ENCODE measurements at places on chromosomes 12 and 14.

GRCh38 chr14:64681796-64682710, 22.2 kb upstream of the PLEKHG3 start:
- no peak for DNase-seq

DNA sequence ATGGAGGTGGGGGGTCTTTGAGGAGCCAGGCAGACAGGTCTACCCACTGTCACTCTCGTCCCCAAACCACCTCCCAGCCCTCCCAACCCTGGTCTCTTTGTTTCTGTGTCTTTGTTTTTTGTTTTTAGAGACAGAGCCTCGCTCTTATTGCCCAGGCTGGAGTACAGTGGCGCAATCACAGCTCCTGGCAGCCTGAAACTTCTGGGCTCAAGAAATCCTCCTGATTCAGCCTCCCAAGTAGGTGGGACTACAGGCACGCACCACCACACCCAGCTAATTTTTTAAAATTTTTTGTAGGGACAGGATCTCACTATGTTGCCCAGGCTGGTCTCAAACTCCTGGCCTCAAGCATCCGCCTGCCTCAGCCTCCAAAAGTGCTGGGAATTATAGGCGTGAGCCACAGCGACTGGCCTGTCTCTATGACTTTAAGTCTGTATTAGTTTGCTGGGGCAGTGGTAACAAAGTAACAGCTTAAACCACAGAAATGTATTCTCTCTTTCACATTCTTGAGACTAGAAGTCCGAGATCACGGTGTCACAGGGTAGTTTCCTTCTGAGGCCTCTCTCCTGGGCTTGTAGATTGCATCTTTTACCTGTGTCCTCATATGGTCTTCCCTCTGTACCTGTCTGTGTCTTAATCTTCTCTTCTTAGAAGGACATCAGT, 26.1 kb downstream of the DTX1 start:
- no peak for DNase-seq

DNA sequence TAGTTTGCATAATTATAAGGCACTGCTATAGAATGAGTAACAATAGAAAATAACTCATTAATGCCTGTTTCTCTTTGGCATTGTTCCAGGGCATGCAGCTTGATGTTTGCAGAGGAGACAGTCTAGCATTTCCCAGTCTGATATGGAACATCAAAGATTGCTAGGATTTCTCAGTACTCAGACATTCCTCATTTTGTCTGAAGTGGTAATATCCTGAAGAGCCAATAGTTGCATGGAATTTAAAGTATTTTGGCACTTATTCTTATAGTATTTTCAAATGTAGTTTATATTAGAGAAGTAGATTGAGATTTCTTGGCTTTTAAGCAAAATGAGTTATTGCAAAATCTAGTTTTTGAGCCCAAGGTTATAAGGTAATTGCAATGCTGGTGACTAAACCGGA, 337.3 kb upstream of the E2F7 start:
- no peak for DNase-seq

- DNase-seq = no peak
Observed at GRCh38 chr14:64673316-64673715, 30.9 kb upstream of the PLEKHG3 start.

DNA sequence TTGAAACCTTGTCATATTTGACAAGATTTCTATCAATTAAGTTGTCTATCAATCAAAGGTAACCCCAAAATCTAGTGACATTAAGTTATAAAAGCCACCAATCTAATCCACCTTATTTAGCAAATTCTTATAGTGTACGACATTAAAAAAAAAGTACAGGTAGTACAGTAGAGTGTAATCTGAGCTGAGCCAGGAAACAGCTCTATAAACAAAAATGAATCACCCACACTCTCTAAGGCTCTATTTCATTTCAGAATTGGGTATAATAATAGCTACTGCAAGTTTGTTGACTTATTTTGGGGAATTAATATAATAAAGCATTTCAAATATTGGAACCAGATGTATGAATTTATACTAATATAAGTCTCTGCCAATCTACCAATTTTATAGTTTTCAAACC, 342.4 kb upstream of the FLRT2 start:
- no peak for DNase-seq

DNA sequence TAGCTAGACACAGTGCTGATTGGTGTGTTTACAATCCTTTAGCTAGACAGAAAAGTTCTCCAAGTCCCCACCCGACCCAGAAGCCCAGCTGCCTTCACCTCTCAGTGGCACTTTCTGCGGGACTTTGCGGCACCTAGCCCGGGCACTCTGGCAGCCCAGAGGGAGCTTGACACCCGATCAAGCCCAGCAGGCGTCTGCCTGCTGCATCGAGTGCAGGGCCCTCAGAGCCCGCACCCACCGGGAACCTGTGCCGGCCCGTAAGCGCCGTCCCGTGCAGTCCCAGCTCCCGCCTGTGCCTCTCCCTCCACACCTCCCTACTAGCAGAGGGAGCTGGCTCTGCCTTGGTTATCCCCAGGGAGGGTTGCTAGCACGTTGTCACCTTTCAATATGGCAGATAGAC, 631.0 kb upstream of the STXBP6 start:
- no peak for DNase-seq

DNA sequence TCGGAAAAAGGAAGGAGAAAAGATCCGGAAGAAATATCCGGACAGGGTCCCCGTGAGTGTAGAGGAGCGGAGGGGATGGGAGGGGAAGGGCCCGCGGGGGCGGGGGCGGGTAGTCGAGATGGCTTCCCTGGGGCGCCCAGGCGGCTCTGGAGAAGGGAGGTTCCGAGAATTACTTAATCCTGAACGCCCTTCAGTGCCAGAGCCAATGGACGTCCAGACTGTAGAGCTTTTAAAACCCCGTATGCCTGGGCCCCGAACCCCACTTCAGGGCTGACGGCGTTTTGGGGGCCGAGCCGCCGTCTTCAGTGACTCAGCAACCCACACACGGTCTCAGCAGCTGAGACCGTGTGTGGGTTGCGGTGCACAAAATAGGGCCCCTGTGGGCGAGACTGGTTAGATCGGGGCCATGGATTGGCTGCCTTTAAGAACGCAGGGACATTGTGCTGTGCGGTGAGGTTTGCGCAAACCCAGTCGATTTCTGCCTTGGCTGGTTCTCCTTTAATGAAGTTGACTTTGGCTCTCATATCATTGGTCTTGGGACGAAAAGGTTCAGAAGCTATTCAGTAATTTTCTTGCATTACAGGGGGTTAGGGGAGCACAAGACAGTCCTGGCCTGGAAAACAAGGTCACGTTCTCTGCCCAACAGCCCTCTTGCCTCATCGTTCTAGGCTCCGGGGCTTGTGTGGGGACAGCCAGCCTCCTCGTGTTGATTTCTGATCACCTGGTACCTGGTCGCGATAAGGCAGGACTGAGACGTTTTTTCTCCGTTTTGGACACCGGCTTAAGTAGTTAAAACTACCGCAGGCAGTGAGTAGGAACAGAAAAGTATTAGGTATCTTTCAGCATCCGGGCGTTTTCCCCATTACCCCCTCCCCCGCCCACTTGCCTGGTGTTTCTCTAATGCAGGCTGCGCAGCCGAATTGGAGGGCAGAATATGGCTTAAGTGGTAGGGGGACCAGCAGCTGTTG, 775 bp downstream of the GABARAPL1 start:
- DNase-seq = peak; percentile 83

DNA sequence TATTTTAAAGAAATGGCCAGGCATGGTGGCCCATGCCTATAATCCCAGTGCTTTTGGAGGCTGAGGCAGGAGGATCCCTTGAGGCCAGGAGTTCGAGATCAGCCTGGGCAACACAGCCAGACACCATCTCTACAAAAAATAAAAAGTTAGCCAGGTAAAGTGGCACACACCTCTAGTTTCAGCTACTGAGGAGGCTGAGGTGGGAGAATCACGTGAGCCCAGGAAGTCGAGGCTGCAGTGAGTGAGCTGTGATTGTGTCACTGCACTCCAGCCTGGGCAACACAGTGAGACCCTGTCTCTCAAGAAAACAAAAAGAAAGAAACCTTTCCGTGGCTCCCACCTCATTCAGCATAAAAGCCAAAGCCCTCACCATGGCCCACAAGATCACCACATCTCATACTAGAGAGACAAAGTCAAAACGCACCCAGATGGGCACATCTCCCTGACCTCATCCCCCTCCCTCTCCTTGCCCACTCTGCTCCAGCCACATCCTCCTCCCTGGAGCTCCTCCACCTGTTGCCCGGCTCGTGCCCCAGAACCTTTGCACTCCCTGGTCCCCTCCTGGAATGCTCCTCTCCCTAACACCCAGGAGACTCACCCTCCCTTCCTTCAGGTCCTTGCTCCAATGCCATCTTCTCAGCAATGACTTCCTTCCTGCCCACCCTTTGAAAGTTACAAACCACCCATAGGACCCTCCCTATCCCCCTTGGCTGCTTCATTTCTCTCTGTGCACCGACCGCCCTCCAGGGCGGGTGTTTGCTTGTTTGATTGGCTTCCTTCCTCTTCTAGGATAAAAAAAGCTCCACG, 4.8 kb upstream of the SCARB1 start:
- no peak for DNase-seq

DNA sequence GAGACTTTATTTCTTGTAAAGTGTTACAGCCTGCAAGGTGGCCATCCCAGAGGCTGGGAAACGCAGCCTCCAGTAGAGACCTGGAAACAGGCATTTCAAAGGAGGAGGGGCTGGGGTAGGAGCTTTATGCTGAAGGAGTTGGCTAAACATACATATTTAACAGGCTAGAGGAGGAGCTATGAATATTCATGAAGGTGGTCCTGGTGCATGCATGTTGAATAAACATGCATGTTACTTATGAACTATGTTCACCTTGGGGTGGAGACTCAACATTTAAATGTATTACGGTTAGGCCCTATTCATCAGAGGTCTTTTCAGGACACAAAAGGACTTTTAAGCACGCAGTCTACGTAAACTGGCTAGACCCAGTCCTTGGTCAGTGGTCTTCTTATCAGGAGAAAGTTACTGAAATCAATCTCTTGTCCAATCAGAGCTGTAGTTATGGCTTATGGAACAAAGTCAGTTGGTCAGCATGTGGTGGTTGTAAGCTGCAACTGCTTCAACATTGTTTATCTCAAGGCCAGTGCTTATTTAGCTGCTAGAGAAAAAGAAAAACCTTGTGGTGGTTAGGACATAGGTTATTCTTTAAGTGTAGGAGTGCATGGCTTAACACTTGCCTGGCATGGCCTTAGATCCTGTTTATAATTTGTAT, 11.4 kb upstream of the ARF6 start:
- no peak for DNase-seq

- DNase-seq = no peak
Observed at GRCh38 chr14:33720284-33720787, 230.5 kb downstream of the EGLN3 start.

- DNase-seq = no peak
Observed at GRCh38 chr12:116607039-116607438, 47.9 kb downstream of the MAP1LC3B2 start.

- no peak for DNase-seq
Observed at GRCh38 chr14:72678356-72678755, 215.5 kb downstream of the DPF3 start.

DNA sequence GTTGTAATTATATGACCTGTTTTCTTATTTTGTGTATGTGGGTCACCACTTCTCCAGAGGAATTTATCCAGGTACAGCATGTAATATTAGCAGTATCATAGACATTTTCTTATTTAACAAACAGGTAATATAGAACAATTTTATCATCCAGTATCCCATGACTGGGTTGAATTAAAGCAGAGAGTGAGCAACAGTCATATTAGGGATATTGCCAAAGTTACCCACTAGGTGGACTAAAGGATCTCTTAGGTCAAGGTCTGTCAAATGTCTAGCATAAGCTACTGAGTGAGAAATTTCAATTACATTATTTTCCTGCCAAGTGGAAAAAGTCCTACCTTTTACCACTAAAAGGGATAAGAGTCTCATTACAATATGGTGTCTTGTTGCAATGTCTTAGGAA, 62.1 kb upstream of the TRIM9 start:
- no peak for DNase-seq

- peak; percentile 20 for DNase-seq
Observed at GRCh38 chr14:102591372-102591943, 991 bp upstream of the RCOR1 start.

- DNase-seq = no peak
Observed at GRCh38 chr12:105214670-105215375, 21.2 kb downstream of the APPL2 start.

- DNase-seq = no peak
Observed at GRCh38 chr12:130719263-130719859, 3.3 kb upstream of the RIMBP2 start.

DNA sequence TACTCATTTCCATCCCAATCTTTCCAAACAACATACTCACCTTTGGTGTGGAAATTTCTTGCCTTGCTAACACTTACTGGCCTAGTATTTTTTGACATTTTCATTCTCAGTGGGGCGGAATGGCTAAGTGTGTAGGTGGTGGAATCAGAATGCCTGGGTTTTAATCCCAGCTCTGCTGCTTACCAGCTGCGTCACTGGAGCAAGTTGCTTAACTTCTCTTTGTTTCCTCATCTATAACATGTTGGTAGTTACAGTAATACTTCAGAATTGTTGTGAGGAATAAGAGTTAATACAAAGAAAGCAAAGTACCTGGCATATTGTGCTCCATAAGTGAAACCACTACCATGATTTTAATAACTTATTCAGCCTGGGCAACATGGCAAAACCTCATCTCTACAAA, 3.0 kb upstream of the FAM177A1 start:
- DNase-seq = no peak

DNA sequence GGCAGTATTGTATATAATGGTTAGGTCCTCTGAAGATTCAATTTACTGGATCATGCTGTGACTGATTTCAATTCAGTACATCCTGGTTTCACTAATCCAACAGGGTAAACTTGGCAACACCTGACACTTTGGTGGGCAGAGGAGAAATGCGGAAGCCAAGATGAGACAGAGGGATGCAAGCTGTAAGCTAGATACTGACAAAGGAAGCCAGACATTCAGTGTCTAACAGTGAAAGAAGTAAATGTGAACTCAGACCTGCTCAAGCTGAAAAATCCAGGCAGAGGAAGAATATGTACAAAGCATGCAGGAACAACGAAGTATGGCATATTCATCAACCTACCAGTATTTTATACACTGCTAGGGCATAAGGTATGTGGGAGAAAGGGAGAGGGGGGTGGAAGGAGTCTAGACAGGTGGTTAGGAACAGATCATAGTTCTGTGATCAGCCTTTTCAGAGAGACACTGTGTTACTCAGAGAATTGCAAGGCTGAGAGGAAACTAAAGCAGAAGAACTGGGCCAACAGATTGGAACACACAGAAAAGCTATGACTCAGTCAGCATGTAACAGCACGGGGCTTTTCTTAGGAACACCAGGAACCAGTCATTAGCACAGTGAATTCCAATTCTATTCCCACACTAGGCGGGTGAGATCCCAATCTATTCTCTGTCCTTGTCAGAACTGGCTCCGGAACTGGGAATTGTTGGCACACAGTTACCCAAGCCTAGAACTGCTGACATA, 40.3 kb downstream of the NELL2 start:
- DNase-seq = no peak

GRCh38 chr14:41718477-41719166, 111.9 kb downstream of the LRFN5 start:
- no peak for DNase-seq

- DNase-seq = no peak
Observed at GRCh38 chr14:61438860-61439765, 117.7 kb downstream of the PRKCH start.

DNA sequence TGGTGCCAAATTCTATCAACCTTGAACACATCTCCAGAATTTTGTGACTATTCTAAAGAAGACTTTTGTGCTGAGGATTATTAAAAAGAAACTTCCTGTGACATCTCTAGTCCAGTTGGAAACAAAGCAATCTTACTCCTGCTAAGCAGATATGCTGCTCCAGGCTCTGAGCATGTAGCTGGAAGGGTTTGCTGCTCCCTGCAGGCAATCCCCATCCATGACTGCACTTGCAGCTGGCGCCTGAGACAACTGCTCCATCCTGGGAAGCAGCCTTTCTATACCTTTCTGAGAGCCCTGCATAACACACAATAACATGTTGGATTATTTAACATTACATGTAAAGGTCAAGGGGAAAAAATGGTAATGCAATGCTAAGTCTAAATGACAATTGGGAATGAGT, 105.1 kb downstream of the NDUFA12 start:
- DNase-seq = no peak

All from T-helper 2 cell treated with Interferon-gamma antibody and Interleukin-4, amounts not matched to agents 5 μg/mL and 100 μg/mL, for 36 hours (primary cell).